ENCODE measurements at places on chromosomes 2 and 18. TPM values are rescaled to one million over a fixed set of nuclear protein-coding genes. Genes with fewer than 3 reads are reported as not detected.

- DNase-seq, result no peak
Observed at GRCh38 chr2:98896944-98897343, 39.1 kb downstream of the CRACDL start.

GRCh38 chr2:181649436-181649979 is 7.4 kb downstream of the CERKL start:
- no peak for DNase-seq

GRCh38 chr2:39290433-39290832 is 46.7 kb upstream of the CDKL4 start:
- DNase-seq, result no peak

SETBP1 gene
- 1.4 TPM for polyA plus RNA-seq

GRCh38 chr2:54524226-54524991 is 68.3 kb downstream of the SPTBN1 start:
- no peak for DNase-seq

GRCh38 chr2:162058973-162059668 is 14.9 kb downstream of the DPP4 start:
- no peak for DNase-seq
